ENCODE measurements at places on chromosomes 5 and 9.
A peak's percentile ranks its signal among the peaks of the same experiment; 100 is the strongest.

GRCh38 chr5:57166276-57166675 lies 7.6 kb upstream of the GPBP1 start:
- no peak for ATAC-seq

DNA sequence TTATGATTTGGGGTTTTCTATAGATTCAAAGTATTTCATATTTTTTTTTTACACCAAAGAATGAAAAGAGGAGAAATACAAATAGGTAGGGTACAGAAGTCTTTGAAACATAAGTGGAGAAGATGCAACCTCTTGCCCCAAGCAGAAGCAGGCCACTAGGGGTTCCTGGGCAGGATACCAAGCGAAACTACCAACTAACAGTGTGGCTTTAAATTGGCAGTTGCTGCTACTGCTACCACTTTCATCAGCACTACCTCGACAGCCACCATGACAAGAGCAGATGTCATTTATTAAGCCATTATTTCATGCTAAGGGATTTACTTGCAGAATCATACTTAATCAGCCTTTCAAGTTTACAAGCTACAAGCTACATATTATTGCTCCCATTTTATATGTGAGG lies 288.1 kb downstream of the NR3C1 start:
- no peak for ATAC-seq

DNA sequence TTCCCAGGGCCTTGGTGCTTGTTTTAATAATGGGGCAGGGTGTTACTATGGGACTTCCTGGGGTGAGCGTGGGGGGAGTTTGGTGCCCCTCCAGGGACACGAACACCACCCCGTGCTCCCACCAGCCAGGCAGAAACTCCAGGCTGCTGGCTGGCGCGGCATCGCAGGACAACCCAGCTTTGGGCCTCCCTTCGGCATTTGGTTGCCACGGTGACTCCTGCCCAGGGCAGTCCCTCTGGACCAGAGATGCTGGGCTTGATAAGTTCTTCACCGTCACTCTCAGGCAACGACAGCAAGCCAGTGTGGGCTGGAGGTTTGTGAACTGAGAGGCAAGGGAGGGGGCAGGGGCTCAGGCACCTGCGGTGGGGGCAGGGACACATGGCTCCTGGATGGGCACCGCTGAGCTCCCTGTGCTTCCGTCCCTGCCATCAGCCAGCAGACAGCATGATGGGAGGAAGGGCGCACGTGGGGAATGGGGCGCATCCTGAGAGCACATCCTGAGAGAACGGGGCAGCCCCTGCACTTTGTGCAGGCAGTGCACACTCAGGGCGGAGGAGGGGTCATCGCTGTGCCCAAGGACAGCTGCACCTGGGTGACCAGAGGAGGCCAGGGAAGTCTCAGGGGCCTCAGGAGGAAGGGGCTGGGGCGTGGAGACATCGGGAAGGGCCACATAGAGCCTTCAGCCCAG lies 116.4 kb downstream of the RXRA start:
- ATAC-seq = no peak

DNA sequence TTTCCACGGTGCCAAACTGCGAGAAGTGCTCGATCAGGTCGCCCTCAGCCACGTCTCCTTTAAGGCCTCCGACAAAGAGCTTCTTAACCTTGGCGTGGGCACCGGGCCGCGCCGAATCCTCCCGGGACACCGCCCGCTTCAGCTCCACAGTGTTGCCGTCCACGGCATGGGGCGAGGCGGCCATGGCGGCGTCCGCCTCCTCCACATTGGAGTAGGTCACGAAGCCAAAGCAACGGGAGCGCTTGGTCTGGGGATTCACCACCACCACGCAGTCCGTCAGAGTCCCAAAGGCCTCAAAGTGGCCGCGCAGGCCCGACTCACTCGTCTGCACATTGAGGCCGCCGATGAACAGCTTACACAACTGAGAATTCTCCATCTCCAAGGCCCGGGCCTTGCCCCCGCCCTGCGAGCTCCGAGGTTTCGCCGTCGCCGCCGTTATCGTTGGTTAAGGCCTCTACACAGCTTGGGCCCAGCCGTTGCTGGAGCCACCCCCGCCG lies 424 bp downstream of the HNRNPA0 start:
- ATAC-seq = peak; percentile 41

- no peak for ATAC-seq
Measured at GRCh38 chr9:127452691-127453090, 1.4 kb downstream of the LRSAM1 start.

DNA sequence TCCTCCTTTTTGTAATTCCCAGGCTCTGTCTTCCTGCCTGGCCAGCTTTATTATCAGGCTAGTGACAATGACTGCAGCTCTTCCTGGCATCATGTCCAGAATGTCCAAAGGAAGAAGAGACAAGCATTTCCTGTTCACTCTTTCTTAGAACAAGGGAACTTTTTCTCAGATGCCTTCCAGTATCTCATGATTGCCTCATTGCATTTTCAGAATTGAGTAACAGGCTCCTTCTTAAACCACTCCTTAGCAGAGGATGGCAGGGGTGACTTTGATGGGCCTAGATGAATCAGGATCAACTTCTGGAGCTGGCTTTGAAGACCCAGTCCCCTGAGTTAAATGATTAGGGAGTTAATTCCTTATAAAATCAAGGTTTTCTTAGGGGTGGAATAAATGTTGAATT lies 92.9 kb upstream of the RASGRF2 start:
- ATAC-seq = no peak

DNA sequence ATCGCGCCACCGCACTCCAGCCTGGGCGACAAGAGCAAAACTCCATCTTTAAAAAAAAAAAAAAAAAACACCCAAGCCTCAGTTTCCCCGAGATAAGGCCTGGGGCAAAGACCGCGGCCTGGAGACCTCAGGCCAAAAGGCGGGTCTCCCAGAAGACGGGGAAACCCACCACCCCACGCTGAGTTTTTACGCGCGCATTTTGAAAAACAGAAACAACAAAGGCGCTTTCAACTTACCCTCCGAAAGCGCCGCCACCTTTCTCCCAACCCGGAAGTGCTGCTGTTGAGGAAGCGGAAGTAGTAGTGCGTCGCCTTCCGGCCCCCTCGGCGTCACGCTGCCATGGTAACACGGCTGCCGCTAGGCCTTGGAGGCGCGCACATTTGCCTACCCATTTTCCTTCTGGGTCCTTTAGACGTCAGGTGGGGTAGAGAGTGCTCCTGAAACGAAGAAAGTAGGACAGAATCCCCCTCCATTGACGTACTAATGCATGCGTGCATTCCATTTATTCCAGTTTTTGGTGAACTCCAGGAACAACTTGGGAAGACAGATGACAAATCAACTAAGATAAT lies at the start of gene TTF1:
TTF1 (minus strand) TSS at position 287 of the 569 bp plus-strand sequence. CDS start 4,019 bp downstream, outside the sequence.
- peak; percentile 90 for ATAC-seq

GRCh38 chr9:135886147-135886981 lies 21.0 kb downstream of the CAMSAP1 start:
- ATAC-seq = no peak

DNA sequence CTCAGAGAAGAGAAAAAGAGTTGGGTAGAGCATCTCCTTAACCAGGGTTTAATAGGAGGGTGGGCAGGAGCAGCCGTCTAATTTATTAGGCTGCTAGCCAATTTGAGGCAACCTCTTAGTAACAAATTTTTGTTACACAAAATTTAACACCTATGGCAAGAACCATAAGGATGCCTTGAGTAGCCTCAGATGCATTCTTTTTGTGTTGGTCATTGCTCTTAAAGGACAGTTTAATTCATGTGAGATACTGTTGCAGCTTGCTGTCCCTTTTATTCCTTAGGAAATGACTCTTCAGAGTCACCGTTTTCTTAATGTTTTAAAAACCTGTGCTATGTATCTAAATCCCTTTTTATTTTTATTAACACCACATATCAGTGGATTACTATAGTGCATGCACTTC lies 255.1 kb downstream of the MAST4 start:
- no peak for ATAC-seq

- peak; percentile 64 for ATAC-seq
Measured at GRCh38 chr5:14595189-14595588, 13.6 kb downstream of the OTULINL start.

- no peak for ATAC-seq
Measured at GRCh38 chr5:179833709-179834070, 13.0 kb downstream of the SQSTM1 start.

DNA sequence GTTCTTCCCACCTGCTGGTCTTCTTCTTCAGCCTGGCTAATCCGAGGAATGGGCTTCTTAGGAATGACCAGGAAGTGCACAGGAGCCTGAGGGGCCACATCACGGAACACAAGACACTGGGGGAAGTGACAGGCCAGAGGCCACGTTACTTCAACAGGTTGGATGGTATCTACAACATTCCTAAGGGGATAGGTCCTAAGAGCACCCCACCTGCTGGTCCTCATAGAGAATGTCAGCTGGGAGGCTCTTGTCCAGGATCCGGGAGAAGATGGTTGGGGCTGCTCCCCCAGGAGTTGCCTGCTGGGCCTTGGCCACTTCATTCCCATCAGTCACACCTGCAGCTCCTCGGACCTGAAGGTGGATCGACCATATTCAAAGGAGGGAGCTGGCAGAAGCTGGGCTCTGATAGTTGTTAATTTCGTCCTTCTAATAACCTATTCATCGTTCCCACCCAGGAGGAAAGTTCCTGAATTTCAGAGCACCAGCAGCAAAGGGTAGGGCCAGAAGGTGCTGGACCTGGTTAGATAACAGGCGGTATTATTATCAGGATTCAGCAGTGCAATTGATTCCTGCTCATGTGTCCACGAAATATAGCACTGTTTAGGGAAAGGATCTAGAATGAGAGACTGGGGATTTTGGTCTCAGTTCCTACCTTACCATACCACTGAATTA lies 1.3 kb downstream of the HINT2 start:
- ATAC-seq = no peak

Measured in gastroesophageal sphincter (tissue), 4 donors.